CD4-positive, CD25-positive, alpha-beta regulatory T cell (primary cell): ENCODE measurements at places on chromosomes 7 and 10. TPM values are rescaled to one million over a fixed set of nuclear protein-coding genes. Genes with fewer than 3 reads are reported as not detected.

The MOGAT3 gene
- polyA plus RNA-seq: not detected

- DNase-seq: no peak
Measured at GRCh38 chr7:49669285-49669684, 104.2 kb upstream of the VWC2 start.

GRCh38 chr7:72405418-72405817 is 6.7 kb downstream of the CALN1 start:
- no peak for DNase-seq

DNA sequence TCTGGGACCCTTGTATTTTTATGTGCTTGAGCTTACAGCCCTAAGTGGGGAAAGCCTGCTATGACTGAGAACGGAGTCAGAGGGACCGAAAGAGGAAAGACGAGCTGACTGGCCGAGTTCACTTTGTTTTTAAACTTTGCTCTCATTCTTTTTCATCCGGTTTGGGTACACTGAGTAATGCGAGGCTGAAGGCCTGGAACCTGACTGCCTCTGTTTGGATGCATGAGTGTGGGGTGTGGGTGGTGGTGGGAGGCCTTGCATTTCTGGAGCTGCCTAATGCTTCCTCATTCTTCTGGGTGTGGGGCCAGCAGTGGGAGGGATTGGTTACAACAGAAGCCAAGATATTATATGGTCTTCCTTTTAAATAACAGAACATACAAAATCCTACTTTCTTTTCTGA is 155.5 kb downstream of the BUB3 start:
- DNase-seq: no peak

GRCh38 chr10:126849646-126850045 is 55.6 kb upstream of the DOCK1 start:
- DNase-seq: no peak

- DNase-seq: no peak
Measured at GRCh38 chr10:83469728-83470331, 669.5 kb upstream of the GHITM start.

- no peak for DNase-seq
Measured at GRCh38 chr10:70493660-70494234, 15.2 kb downstream of the PALD1 start.

DNA sequence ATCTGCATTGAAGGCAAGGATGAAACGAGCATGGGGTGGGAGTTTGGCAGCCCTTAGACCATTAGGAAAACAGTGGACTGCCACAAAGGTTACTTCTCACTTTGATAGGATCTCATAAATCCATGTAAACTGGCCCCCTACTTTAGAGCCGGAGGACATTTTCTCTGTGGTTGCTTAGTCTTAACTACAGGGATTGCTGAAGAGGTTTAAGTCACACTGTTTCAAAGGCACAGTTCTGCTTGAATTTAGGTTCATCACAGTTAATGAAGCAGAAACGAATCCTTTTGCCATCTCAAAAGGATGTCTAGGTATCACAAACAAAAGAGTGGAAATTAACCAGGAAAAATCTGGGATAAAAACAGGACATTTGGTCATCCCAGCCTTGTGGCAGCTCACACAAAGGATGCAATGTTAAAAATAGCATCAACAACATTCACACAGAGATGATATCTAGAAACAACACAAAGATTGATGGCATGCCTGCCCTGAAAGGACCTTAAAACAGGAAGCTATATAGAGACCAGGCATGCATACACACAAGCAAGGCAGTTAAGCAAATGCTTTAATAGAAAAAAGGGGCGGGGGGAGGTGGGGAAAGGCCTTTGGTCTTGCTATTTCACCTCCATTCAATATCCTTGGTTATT is 74.0 kb downstream of the DOCK4 start:
- DNase-seq: no peak

- DNase-seq: no peak
Measured at GRCh38 chr7:20152511-20152910, 64.7 kb downstream of the MACC1 start.
